ENCODE measurements at places on chromosomes 1 and 21.
A peak's percentile ranks its signal among the peaks of the same experiment; 100 is the strongest.

- DNase-seq = no peak
These were observed 115.1 kb downstream of the HIVEP3 start for GRCh38 chr1:41803656-41804055.

- peak; percentile 52 for DNase-seq
These were observed 20.6 kb upstream of the TTC34 start for GRCh38 chr1:2821966-2822620.

GRCh38 chr21:31416465-31416864 lies 72.4 kb upstream of the TIAM1 start:
- DNase-seq = no peak

DNA sequence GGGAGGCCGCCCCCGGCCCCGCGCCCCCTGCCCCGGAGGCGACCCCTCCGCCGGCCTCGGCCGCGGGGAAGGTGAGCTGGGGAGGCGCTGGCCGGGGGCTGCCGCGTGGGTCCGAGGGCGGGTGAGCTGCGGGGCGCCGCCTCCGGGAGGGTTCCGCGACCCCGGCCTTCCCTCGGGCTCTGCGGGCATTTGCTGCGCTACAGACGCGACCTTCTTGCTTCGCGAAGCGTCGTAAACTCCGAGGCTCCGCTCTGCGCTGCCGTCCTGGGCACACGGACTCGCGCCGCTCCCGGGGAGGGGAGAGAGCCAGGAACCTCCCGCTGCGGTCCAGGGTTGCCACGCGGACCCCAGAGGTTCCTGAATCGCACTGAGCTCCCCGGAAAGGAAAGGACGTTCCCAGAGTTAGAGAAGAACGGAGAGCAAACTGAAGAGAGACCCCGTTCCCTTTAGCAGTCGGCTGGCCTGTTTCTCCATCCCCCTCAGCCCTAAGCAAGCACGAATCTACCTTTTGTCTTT lies 345 bp downstream of the SLX9 start:
- no peak for DNase-seq

Measured in activated CD4-positive, alpha-beta T cell treated with anti-CD3 and anti-CD28 coated beads, Interleukin-2, amount 50 U/mL, for 1 hour (primary cell).